ENCODE measurements at places on chromosomes 16 and 17.

- DNase-seq: no peak
Measured at GRCh38 chr16:89233678-89234490, 16.4 kb downstream of the ZNF778 start.

- DNase-seq: no peak
Measured at GRCh38 chr17:54968988-54969332, 395 bp downstream of the STXBP4 start.

GRCh38 chr16:88702371-88703210 lies 3.6 kb downstream of the RNF166 start:
- DNase-seq: peak; percentile 61

DNA sequence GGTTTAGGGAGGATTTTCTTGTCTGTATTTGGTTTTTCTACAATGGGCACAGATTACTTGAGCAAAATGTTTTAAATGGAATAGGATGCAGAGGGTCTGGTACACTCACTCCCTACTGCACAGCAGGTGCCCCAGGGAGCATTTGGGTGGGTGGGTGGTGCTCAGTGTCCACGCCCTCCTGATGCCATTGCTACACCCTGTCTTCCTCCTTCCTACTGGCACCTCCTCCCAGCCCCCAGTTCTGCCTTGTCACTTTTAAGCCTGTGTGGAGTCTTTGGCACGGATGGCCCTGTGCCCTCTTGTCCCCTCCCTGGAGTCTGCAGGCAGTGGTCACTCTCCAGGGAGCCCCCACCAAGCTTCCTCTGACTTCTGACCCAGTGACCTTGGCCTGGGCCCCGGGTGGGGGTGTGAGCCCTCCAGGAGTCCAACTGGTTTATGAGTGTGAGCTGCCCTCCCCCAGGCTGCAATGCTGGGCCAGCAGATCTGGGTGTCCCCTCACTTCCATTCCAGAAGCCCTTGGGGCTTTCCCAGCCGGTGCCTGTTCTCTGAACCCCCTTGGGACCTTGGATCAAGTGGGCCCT lies 15.5 kb downstream of the LLGL2 start:
- DNase-seq: no peak

DNA sequence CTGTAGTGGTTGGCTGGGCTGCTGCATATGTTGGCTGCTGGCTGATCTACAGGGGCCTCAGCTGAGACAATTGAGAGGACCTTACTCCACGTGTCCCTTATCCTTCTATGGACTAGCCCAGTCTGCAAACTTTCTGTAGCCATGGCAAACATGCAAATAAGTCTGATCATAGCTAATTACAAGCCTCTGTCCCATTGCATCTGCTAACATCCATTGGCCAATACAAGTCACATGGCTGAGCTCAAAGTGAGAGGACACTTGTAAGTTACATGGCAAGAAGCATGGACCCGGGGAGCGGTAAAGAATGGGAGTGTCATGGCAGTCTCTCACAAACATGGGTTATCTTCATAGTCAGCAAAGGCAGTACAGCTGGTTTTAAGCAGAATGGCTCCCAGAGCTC lies 11.6 kb upstream of the IL4R start:
- DNase-seq: no peak

GRCh38 chr17:13793951-13794350 lies 192.2 kb upstream of the HS3ST3A1 start:
- no peak for DNase-seq

- no peak for DNase-seq
Measured at GRCh38 chr17:47401100-47401499, 77.3 kb downstream of the EFCAB13 start.

- no peak for DNase-seq
Measured at GRCh38 chr16:57966204-57966771, 4.6 kb downstream of the CNGB1 start.

DNA sequence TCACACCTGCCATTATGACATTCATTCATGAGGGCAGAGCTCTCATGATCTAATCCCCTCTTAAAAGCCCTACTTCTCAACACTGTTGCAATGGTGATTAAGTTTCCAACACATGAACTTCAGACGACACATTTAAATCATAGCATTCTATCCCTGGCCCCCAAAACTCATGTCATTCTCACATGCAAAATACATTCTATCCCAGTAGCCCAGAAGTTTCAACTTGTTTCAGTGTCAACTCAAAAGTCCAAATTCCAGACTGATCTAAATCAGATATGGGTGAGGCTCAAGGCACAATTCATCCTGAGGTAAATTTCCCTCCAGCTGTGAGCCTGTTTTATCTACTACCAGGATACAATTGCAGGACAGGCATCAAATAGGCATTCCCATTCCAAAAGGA lies 25.2 kb downstream of the LYRM1 start:
- no peak for DNase-seq

DNA sequence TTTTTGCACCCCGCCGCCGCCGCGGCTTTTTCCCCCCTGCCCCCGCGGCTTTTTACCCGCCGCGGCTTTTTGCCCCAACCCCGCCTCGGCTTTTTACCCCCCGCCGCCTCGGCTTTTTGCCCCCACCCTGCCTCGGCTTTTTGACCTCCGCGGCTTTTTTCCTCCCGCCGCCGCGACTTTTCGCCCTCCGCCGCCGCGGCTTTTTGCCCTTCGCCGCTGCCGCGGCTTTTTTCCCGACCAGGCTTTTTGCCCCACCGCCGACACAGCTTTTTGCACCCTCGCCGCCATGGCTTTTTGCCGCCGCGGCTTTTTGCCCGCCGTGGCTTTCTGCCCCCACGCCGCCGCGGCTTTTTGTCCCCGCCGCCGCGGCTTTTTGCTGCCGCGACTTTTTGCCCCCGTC lies 137.0 kb upstream of the TP53TG3D start:
- DNase-seq: no peak

GRCh38 chr17:9821921-9822320 lies at the start of gene GSG1L2:
TSS of gene GSG1L2 (minus strand) at chr17:9822079. CDS start at chr17:9822071, 8 bp downstream.
- DNase-seq: no peak

GRCh38 chr16:85151603-85152413 lies 39.5 kb upstream of the CIBAR2 start:
- DNase-seq: no peak

GRCh38 chr17:34725725-34726124 lies 146.3 kb downstream of the TMEM132E start:
- no peak for DNase-seq

DNA sequence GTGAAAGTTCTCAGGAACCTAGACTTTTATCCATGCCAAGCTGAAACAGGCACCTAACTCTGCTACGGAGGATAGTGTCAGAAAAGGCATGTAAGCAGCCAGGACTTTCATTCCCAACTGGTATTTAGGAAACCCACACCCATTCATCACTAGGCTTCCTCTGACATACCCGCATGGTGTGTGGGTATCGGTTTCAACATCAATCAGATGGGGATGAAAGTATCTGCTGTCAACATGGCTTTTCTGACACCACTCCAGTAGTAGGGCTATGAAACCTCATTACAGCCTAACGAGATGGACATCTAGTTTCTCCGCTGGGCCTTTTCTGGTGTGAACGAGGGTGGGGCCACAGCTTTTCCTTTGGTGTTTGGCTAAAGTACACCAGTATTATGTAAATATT lies 1178.3 kb downstream of the CDH11 start:
- no peak for DNase-seq

GRCh38 chr16:9429646-9430330 lies 338.3 kb downstream of the HAPSTR1 start:
- no peak for DNase-seq

DNA sequence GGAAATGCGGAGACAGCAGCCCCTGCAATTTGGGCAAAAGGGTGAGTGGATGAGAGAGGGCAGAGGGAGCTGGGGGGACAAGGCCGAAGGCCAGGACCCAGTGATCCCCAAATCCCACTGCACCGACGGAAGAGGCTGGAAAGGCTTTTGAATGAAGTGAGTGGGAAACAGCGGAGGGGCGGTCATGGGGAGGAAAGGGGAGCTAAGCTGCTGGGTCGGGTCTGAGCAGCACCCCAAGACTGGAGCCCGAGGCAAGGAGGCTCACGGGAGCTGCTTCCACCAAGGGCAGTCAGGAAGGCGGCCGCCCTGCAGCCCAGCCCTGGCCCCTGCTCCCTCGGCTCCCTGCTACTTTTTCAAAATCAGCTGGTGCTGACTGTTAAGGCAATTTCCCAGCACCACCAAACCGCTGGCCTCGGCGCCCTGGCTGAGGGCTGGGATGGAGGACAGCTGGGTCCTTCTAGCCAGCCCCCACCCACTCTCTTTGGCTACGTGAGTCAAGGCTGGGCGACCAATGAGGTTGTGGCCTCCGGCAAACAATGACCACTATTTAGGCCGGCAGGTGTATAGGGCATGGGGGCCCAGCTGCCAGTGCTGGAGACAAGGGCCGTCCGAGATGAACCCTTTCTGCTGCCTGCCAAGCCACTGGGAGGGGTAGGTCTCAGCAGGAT lies 507 bp downstream of the SERPINF1 start:
- DNase-seq: no peak

DNA sequence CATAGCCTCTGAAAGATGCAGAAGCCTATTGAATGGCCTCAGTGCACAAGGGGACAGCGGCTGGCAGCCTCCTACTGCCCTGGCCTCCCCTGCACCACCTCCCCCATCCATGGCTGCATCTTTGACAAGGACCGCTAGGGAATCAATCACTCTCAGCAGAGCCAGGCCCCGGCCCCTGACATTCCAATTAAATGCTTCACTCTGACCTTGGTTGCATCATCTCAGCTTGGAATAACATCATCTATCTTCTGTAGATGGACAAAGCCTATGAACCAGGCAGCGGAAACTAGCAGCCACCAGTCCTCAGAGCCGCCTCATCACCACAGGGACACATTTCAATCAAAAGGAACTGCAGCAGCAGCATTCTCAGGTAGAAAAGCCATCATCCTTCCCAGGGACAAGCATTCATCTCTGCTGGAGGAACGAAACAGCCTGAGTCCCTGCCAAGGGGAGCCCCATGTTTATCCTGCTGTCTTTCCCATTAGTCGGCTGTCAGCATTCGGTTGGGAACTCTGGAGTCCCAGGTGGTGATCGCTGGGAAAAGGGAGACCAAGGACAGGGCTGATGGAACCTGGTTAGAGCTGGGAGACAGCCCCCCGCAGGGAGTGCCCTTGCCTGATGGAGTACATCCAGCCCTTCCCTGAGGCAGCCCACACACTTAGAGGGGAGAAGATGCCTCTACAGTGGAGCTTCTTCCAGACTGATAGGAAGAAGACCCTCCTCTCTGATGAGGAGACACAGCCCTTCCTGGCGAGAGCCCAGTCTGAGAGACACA lies 11.5 kb upstream of the TMEM132E start:
- DNase-seq: no peak

GRCh38 chr16:27972500-27972899 lies 91.0 kb downstream of the GSG1L start:
- DNase-seq: peak; percentile 29

DNA sequence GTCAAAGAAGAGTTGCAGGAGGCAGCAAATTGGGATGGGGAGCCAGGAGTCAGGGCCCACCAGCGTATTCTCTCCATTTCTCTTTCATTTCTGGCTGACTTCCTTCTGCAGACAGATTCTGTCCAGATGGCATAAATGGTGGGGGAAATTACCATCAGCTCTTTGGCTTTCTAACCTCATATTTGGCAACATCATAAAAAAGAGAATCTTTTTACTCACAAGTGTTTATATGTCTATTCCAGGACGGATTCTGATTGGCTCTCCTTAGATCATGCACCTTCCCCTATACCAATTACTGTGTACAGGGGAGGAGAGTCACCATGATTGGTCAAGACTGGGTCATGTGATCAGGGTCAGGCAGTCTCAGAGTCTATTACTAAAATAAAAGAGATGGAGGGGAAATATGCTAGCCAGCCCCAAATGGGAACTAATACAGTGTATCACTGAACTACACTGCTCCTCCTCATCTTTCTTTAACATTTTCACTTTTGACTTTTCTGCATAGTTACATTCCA lies 537.1 kb upstream of the EEF2KMT start:
- no peak for DNase-seq

GRCh38 chr17:44005527-44006271 lies 1.3 kb downstream of the NAGS start:
- DNase-seq: no peak

DNA sequence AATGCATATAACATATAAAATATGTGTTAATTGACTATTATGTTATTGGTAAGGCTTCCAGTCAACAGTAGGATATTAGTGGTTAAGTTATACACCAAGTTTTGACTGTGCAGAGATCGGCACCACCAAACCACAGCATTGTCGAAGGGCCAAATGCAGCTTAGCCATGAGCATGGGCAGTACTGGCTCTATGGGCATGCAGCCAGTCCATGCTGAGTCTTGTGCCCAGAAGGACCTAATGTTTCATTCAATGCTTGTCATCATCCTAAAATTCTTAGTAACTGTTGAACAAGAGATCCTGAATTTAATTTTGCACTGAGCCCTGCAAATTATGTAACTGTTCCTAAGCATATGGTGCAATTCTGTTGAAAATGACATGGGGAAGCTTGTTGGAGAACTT lies 233.4 kb upstream of the HS3ST3A1 start:
- no peak for DNase-seq

- no peak for DNase-seq
Measured at GRCh38 chr16:10838621-10839278, 20.2 kb upstream of the TVP23A start.

DNA sequence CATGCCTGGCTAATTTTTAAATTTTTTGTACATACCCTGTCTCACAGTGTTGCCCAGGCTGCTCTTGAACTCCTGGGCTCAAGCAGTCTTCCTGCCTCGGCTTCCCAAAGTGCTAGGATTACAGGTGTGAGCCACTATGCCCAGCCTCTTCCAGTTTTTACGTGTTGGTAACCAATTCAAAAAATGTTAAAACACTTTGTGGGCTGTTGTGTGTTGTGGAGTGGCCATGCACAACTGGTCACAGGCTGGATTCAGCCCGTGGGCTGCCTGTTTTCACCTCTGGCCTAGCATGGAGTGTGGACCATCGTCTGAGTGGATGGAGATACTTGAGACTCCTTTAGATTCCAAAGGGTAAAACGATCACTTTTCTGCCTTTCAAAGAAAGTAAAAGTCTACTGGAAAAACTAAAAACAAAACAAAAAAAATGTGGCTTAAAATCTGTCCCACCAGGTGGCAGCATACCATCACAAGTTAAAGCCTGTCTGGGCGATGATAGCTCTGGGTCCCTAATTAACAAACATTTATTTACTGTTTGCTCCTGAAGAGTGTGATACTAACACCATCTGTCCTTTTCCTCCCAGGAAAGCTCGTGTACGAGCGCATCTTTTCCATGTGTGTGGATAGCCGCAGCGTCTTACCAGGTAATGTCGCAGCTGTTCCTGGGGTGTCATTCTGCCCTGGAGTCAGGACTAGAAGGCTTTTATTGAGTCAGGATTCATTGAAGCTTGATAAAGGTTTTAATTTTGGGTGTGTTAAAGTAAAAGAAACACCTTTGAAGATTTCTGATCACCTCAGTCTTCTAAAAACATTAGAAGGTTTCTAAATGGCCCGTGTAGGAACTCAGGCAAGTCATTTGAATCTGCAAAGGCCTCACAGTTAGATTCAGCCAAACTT lies 45.8 kb downstream of the VPS35L start:
- DNase-seq: no peak
